ENCODE measurements at places on chromosomes 7 and 10.

- no peak for DNase-seq
Measured at GRCh38 chr10:91551856-91552255, 81.0 kb downstream of the PPP1R3C start.

DNA sequence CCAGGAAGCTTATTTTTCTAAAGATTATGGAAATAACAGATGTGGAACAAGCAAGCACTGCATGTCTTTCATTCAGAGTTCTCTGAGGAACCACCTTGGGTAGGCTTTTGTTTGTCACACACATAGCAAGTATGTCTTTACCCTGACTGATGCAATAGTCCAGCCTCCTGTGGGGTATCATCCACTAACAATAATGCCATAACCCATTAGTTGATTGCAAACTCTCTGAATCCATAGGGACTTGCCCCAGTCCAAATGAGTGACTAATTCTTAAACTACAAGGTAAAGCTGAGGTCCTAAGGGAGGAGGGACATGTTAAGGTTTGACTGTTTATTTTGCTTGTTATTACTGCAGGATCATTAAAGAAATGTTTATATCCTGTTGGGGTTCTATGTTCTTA lies 151.4 kb upstream of the PRPS1L1 start:
- DNase-seq = no peak

- DNase-seq = no peak
Measured at GRCh38 chr7:142579946-142580345, 169.3 kb upstream of the PRSS1 start.

GRCh38 chr10:48947690-48948469 lies 8.2 kb upstream of the LRRC18 start:
- DNase-seq = no peak

GRCh38 chr10:60574388-60574787 lies 184.7 kb upstream of the ANK3 start:
- DNase-seq = no peak

- DNase-seq = no peak
Measured at GRCh38 chr7:77765906-77766800, 32.1 kb downstream of the TMEM60 start.

DNA sequence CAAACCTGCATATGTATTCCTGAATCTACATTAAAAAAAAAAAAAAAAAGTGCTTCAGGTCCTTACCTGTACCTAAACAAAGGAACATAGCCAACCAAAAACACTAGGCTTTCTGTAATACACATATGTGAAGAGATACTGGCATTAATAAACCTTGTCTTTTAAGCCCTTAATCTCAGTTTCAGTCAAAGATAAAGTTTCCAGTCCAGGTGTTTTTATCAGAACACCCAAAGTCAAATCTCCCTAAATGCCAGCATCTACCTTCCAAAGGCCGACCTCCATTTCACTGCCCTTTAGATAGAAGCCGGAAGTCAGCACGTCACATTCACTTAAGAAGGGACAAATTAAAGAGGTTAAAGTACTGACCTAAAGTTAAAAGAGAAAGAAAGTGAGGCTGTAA lies 79.8 kb upstream of the NEBL start:
- DNase-seq = no peak

GRCh38 chr10:107141524-107142061 lies 22.9 kb downstream of the SORCS1 start:
- DNase-seq = no peak

DNA sequence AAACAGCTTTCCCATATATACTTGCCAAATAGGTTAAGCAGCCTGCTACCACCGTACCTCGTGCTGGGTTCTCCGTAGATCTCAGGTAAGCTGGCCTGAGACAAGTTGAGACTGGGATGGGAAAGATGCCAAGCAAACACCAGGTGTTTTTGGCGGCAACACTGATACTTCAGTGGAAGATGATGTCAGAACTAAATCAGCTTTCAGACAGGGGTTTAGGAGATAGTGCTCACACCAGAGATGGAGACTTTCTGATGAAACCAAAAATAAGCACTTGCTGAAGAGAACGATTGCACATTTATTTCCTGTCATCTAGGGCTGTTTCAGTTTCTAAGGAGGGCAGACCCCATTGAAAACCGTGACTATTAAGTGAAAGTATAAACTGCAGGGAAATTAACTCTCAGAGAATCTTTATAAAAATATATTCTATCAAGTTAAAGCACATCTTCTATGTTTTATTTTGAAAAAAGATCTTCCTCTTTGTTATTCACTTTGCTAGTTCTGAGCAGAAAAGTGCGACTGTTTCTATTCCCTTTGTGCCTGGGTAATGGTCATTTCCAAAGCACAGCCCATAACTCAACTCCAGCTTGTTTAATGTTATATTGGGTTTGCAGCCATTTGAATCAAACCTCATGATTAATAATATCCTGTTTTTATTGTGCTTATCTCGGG lies 149.9 kb downstream of the CPED1 start:
- no peak for DNase-seq

- no peak for DNase-seq
Measured at GRCh38 chr10:19048891-19049290, 290 bp downstream of the MALRD1 start.

DNA sequence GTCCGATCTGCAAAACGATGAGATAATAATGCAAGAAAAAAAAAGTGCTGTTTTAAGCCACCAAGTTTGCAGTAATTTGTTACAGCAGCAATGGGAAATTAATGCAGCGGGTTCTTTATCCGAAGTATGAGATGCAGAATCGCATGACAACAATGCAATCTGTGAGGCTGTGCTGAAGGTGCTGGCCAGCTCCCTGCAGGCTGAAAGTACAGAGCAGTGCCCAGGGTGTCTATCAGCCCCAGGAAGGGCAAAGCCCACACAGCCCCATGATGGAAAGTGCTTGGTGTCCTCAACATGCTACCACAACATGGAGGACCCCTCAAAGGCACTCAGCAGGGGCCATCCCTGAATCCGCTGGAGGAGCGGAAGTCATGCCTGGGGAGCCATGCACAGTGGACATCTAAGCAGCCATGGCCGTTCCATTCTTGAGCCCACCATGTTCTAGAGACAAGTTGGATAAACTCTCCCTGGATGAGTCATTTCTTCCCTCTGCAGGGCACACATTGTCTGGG lies 199.5 kb upstream of the PFKP start:
- no peak for DNase-seq

DNA sequence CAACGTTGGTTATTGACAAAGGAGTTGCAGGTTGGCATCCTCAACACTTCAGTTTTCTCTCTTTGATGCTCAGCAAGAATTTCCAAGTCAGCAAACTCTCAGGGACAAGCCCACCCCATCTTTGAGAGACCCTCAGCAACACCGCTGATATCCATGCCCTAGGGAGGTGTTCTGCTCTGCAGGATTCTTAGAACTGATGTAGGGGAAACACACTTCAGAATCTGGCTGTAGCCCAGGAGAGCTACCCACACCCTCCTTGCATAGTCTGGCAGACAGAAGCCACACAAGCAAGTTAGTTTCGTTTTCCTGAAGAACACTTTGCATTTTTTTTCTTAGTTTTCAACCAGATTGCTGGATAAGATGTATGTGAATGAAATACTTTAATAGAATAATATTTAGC lies 822 bp downstream of the SAMD9L start:
- no peak for DNase-seq

- DNase-seq = no peak
Measured at GRCh38 chr7:135459951-135460567, 49.8 kb downstream of the CNOT4 start.

DNA sequence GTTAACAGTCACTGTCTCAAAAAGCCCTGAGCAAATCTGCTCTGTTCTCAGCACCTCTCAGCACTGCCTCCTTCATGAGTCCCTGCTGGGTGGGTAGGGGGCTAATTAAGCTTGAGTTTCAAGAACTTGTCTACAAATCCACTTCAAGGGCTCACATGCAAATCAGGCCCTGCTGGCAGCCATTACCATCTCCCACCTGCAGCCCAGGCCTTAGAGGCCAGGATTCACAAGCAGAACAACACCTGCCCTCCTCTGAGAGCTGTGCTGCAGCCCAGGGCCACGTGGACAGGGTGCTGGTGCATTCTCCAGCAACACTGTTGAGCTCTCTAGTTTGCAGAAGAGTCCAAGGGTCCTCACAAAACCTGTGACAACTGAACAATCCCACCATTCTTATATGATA lies 119.2 kb downstream of the DPP6 start:
- no peak for DNase-seq

DNA sequence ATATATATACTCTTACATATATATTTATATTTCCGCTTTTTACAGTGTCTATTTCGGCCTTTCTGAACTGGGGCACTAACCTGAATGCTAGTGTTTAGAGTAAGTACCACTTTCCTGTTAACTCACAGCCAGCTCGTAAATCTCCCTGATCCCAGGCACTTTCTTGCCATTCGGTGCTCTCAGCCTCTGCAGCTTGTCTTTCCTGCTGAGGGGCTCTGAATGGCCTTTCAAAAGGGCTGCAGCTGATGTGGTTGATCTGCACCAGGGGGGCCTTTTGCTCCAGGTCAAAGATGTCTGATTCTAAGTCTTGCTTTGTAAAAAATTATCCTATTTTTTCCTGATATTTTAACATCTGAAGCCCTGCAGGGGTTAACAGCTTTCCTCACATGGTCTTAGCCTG lies 25.5 kb upstream of the HPS1 start:
- DNase-seq = no peak

DNA sequence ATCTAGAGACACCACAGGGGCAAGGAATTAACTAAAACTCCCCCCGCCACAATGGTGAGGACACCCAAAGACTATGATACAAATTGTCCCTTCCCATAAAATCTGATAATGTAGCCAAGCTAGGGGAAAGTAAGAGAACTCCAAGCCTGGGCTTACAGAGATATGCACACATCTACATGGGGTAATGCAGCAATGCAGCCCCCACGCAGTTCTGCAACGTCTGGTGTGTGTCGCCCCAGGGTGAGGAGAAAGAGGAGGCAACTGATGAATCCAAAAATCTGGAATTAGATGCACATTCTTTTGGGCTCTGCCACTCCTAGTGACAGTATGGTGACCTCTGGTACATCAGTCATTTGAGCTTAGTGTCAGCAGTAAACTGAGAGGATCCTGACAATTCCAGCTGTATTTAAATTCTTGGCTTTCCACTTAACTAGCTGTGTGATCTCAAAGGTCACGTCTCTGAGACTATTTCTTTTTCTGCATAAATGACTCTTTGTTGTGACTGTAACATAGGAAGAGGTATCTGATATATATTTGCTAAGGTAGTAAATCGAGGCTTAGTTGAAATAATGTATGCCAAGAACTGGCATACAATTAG lies 51.5 kb downstream of the PIP4K2A start:
- DNase-seq = no peak

DNA sequence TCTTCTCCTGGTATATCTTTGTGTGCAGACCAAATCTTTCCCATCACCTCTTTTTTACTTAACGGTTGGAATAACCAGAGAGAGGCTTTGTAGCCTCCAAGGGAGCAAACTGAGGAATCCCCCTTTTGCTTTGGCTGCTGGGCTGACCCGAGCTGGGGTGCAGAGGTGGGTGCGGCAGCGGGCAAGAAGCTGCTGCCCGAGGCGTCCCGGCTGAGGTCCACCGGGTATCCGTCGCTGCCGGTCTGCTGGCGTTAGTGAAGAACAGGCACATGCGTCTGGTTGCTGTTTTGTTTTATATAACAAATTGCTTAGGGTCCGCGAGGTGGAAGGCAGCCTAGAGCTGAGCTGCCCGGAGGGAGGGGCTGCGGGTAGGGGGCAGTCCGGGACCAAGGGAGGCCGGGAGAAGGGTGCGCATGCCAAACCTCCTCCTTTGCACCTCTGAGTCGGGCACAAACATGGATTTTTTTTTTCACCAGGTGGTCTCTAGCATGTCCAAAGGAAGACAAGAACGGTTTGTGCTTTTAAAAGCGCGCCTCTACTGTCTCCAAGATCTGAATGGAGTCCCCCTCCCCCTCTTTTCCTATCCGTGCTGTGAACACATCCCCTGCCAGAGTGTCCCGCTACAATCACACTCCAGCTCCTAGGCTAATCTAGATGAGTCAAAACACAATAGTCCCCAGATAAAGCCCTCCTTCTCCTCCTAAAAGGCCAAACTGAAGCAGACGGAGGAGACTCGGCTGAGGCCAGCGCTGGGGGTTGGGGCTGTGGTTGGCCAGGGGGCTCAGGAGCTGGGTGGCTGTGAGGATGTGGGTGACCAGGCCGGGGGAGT lies 6.8 kb upstream of the GATA3 start:
- no peak for DNase-seq

Data from stimulated activated CD4-positive, alpha-beta T cell treated with anti-CD3 and anti-CD28 coated beads, Interleukin-4, amount 100 ng/mL, for 48 hours (primary cell).